ENCODE measurements at places on chromosomes 4 and X. TPM values are rescaled to one million over a fixed set of nuclear protein-coding genes. Genes with fewer than 3 reads are reported as not detected.

DNA sequence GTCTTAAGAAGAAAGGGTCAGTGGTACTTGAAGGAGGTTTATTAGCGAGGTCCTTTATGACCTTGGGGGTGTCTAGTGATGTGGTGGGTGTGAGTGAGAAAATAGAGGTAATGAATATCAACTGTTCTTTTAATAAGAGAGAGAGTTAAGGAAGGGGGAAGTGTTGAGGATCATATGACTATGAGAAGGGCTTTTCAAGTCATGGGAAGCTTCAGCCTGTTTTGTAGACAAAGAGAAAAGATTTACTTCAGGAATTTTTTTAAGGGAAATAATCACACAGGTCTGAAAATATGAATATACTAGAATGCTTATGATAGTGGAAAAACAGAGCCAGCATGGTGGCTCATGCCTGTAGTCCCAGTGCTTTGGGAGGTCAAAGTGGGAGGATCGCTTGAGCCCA is 41.3 kb upstream of the MTMR1 start:
- DNase-seq: no peak

DNA sequence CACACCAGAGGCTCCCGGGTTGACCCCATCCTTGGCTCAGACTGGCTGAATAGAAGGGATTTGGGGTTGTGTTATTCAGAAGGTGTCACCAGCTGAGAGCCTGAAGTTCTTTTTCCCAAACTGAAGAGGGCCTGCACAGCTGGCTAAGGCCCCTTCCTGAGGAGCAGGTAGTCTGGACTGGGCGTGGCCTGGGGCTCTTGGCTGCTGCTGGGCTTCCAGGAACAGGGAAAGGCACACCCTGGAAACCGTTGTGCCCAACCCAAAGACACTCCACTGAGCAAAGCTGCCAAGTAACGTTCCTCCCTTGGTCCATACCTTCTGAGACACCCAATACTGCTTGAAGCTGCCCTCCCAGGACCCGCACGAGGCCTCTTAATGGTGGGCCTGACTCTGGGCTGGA is 8.3 kb upstream of the CXCR3 start:
- DNase-seq: no peak

- no peak for DNase-seq
These were observed 100.5 kb upstream of the TBC1D9 start for GRCh38 chr4:140856621-140857062.

DNA sequence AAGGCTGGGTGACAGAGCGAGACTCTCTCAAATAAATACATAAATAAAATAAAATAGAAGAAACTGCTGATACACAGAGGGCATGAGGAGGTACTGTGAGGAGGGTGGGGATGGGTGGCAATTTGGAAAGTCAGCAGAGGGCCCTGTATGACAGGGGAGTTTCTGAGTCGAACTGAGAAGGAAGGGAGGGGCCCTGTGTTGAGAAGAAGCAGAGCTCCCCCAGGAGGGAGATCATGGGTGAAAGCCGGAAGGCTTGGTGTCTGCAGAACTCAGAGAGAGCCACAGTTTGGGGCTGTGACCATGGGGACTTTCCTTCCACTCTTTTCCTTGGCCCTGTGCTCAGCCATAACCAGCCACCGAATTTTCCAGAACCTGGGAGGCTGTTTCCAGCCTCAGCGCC is 24.8 kb upstream of the AFAP1 start:
- no peak for DNase-seq

DNA sequence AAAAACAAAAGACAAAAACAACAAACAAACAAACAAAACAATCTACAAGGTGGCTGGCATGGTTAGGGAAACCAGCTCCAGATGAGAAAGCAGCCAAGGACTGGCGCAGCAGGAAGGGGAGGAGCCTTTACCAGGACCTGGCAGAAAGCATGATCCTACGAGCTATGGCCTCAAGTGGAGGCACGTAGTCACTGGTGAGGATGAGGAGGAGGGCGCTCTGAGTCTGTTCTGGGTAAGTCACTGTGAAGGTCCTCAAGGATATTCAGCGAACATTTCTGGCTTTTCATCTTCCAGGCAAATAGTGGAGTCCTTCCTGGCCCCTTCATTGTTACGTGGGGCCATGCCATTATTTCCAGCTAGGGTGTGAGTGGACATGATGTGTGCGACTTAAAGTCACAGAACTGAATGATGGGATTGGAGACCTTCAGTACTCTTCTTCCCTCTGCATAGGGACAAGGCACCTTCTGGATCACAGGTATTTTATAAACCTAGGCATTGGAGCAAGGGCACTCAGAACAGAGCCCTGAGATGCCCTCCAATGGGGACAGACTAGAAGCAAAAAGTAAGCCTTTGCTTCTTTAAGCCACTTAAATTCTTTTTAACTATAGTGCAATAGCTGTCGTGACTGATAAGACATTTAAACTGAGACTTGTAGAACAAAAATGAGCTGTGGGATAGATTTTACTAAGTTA is 771.3 kb downstream of the RAB28 start:
- DNase-seq: no peak

- no peak for DNase-seq
These were observed 85.5 kb downstream of the DRD5 start for GRCh38 chr4:9866931-9867330.

DNA sequence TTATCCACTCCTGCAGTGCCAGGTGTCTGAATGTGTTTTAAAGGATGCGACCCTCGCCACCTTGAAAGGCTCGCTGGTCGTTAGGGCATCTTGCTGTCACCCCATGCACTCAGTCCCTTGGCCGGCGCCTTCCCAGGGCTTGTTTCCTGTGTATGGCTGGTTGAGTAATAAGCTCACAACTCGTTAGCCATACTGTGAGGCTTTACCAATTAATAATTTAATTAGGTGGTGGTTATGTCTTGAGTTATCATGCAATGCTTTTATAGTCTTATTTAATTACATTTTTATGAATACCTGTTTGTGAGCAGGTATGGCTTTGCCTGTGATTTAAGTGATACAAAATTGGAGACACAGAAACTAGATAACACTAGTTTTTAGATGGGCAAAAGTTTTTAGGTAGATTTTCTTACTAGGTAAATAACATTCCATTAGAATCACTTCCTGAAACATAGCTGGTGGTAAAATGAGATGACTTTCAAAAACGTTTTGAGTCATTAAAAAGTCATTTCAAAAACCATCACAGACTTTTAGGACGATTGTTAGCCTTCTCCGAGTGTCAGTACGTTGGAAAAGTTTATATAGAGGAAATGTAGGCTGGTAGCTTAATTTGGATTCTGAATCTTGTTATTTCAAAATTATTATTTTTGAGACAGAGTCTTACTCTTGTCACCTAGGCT is 18.2 kb downstream of the PTTG2 start:
- no peak for DNase-seq

DNA sequence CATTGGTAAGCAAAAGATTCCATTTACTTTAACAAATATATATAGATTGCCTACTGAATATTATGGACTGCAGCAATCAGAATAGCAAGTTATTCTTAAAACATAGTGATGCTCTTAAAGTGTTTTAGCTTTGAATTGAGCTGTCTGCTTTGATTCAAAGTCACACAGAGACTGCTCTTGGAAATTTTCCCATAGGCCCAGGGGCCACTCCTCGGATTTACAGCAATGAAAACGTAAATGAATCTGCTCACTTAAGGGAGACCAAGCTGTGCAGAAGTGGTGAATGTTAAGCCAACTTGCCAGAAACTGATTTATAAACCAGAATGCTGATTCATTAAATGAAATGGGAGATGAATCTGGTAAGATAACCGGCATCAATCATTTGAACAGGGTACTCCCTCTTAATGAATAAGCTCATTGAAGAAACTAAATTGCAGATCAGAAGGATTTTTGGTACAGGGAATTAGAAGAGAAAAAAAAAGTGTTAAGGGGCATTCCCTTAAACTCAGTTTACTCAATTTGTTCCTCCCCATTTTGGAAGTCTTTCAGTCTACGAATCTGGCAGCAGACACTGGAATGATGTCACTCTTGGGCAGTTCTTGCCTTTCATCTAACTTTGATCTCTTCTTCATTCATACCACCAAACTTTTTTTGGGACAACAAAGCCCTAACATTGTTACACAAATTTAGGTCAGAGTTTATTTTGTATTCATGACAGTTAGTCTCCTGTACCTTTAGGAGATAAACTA is 363.3 kb upstream of the MAGEB2 start:
- DNase-seq: no peak

GRCh38 chrX:11756354-11757318 is 1.4 kb upstream of the MSL3 start:
- DNase-seq: no peak

GRCh38 chr4:8893624-8894423 is 22.2 kb upstream of the HMX1 start:
- DNase-seq: no peak

DNA sequence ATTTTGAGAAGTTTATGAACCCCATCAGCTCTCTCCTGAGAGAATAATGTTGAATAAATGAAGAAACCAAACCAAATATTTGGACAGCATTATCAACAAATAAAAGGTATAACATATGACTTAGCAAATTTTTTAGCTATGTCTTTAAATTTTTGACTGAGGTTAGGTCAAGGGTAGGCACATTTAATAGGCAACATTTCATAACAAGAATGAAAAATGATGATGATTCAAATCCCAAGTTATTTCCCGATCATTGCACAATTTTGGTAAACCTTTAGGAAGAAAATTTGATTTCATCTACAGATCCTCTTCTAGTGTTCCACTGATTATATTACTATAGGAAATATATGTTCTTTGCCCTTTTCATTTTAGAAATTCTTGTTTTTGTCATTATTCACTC is 123.7 kb upstream of the TLR3 start:
- no peak for DNase-seq

DNA sequence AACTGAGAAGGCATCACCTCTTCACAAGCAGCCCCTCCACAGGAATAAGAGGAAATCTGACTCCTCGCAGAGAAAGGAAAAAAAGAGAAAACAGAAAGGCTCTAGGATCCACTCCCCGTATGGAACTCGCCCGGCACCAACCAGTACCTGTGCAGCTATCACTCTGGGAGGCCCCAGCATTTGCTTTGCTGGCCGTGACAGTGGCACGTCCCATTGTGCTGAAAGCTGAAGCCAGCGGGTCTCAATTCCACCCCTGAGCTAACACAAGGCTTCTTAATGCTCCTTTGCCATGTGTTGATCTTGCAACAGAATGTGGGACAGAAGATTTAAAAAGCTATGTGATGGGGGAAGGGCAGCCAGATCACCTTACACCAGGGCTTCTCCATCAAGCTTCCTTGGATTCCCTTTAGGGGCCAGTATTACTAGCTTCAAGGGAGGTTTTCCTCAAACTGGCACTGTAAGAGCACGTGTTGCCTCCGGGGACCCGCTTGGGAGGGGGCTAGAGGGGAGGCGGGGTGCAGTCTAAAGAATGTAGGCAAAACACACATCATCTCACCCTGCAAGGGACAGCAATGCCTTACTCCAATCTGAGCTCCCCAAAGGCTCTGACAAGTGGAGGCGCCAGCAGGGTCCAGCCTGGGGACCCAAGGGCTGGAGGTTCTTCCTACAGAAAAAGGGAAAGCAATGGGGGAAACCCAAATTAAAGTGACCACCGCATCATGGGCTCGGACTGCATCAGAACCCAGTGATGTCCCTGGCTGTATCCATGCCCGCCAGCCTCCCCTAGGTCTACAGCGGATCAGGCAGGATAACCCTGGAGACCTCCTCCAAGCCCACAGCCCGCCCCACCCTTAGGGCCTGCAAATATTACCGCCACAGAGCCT is 1.2 kb downstream of the USP46 start:
- DNase-seq: peak; percentile 43

DNA sequence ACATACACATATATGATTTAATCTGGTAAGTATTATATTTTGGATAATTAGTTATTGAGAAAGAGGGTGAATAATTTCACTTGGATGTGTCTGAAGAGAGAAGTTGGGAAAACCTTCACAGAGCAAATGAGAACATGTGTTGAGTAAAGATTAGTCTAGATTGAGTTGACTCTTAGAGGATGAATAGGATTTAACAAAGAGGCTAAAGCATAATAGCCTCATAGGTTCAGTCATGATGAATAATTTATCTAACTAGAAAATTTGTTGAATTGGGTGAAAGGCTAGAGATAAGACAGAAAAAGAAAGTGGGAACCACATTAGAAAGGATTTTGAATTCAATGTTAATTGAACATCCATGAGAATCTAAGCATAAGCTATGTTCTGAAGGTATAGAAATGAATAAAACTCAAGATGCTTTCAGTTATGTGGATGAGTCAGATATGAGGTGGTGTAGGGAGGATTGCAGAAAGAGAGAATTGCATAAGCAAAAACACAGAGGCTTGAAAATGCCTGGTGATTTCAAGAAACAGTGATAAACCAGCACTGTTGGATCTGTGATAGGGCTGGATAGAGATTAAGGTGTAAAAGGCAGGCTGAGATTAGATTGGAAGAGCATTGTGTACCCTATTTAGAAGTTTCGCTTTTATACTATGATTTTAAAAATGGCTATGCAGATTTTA is 207.6 kb upstream of the NR3C2 start:
- no peak for DNase-seq

- DNase-seq: no peak
These were observed 4.5 kb upstream of the PLCXD1 start for GRCh38 chrX:276581-277201.

GRCh38 chr4:98260047-98260578 is 1.1 kb upstream of the RAP1GDS1 start:
- DNase-seq: peak; percentile 68

DNA sequence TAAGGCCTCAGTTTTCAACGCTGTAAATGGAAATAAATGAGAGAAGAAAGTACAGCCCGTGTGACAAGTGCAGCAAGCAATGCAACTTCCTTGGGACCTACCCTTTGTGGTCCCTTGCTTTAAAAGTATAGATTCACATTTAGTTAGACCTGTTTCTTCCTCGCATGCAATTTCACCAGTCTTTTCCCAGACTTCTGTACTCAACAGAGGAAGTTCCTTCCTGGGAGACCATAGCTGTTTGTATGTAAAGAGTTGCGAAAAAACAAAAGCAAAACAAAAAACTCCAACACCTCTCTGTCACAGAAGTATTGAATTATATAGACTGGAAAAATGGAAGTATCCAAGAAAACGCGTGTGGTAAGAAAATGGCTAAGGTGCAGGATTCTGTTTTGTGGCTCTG is 1.1 kb upstream of the IRF2 start:
- DNase-seq: no peak

DNA sequence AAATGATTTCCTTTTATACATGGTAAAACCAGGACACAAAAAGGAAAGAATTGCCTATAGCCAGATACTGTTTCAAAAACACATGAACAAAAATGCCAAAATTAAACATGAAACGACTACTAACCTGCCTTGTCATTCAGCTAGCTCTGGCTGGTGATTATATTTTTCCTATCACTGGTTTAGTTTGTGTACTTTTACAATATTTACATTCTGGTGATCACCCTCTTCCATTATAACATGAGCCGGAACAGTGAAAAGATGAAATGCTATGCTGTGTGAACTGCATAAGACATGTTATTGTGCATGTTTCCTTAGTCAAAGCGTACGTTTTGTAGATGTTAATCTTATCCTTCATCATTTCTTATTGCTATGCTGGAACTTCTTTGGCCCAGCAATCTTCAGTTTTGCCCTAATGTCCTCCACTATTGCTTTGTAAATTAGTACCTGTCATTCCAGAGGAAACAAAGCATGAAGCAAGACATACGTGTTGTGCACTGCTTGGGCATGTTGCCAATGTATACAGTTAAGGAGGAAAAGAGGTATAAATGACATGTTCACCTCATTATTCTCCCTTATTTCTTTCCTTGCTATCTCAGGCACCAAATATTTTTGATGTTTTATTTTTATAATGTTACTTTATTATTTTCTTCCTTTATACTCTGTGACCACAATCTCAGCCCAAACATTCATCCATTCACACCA is 386.3 kb downstream of the ARHGAP24 start:
- no peak for DNase-seq

SPARCL1 gene
- 124 TPM for polyA plus RNA-seq

VCX2 gene
- 13.9 TPM for polyA plus RNA-seq

FRMPD4 gene
- 1.1 TPM for polyA plus RNA-seq

NSG1 gene
- polyA plus RNA-seq: 27.5 TPM

MAGEB17 gene
- polyA plus RNA-seq: 3.7 TPM

STPG2 gene
- polyA plus RNA-seq: 2.6 TPM

Data from testis (tissue), 5 donors.